ENCODE measurements at places on chromosomes 6 and 20.

- no peak for DNase-seq
Measured at GRCh38 chr6:121441477-121441876, 6.0 kb downstream of the GJA1 start.

- DNase-seq: no peak
Measured at GRCh38 chr6:103404799-103405198, 1454.9 kb downstream of the HACE1 start.

DNA sequence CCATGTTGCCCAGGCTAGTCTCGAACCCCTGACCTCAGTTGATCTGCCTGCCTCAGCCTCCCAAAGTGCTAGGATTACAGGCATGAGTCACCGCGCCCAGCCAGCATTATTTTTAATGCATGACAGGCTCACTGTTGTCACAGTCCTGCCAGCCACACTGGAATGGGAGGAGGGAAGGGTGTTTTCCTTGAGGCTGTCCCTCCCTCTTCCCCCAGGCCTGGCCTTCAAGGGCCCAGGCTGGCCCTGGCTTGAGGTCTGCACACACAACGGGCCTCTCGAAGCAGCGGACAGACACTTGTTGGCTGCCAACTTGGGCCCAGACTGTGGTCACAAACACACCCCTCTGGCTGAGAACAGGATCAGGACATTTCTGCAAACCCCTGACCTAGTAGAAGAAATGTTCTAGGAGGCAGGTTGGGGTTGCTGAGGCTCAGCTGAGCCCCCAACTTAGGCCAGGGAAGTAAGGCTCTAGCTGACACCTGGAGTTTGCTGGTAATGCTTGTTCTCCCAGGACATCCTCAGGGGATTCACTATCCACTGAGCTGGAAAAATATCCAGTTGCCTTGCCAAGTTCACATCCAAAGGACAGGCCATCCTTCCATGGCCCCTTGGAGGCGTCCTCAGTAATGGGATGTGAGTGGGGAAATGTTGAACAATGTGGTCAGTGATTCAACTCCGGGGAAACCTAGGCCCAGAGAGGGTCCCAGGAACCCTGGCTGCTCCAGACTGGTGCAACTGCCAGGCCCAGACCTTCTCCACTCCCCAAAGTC lies 9.9 kb downstream of the SNTA1 start:
- peak; percentile 55 for DNase-seq

- DNase-seq: no peak
Measured at GRCh38 chr20:43766385-43766784, 39.6 kb upstream of the GTSF1L start.

- DNase-seq: no peak
Measured at GRCh38 chr6:152859225-152859624, 108.6 kb downstream of the VIP start.

- DNase-seq: no peak
Measured at GRCh38 chr20:5660346-5660745, 89.9 kb upstream of the SHLD1 start.

- DNase-seq: no peak
Measured at GRCh38 chr20:44552050-44552449, 30.2 kb upstream of the SERINC3 start.

GRCh38 chr20:36820073-36820472 lies 46.5 kb upstream of the DSN1 start:
- DNase-seq: no peak

DNA sequence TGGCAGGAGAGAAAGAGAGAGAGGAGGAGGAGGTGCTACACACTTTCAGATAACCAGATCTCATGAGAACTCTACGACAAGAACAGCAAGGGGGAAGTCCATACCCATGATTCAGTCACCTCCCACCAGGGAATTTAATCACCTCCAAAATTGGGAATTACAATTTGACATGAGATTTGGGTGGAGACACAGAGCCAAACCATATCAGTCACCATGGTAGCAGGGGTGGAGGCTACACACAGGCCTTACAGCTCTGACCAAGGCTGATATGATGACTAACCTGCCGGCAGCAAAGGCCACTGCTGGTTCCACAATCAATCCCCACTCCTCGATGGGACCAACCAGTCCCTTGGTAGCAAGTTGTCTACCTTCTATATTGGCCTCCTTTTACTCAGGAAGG lies 13.6 kb upstream of the RBM24 start:
- no peak for DNase-seq

GRCh38 chr6:162485464-162485863 lies 242.1 kb downstream of the PRKN start:
- no peak for DNase-seq

- DNase-seq: no peak
Measured at GRCh38 chr6:36563237-36563927, 16.1 kb upstream of the STK38 start.

DNA sequence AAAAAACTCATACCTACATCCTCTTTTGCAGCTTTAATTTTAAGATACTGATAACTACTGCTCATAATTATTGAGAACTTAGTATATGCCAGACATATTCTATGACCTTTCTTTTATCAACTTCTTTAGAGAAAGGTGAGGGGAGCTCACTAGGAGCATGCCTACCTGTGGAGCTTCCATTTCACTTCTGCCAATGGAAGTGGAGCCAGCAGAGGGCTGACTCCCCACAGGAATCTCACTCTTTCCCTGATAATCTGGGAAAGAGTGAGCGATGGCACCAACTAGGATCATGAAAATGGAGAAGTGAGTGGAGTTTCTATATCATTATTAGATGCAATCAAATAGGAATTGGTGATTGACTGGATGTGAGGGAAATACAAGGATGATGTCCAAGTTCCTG lies 484.9 kb downstream of the LMBRD1 start:
- no peak for DNase-seq

GRCh38 chr6:67736816-67737215 lies 898.3 kb upstream of the ADGRB3 start:
- no peak for DNase-seq

GRCh38 chr20:62989201-62989601 lies 17.6 kb downstream of the BHLHE23 start:
- DNase-seq: no peak

DNA sequence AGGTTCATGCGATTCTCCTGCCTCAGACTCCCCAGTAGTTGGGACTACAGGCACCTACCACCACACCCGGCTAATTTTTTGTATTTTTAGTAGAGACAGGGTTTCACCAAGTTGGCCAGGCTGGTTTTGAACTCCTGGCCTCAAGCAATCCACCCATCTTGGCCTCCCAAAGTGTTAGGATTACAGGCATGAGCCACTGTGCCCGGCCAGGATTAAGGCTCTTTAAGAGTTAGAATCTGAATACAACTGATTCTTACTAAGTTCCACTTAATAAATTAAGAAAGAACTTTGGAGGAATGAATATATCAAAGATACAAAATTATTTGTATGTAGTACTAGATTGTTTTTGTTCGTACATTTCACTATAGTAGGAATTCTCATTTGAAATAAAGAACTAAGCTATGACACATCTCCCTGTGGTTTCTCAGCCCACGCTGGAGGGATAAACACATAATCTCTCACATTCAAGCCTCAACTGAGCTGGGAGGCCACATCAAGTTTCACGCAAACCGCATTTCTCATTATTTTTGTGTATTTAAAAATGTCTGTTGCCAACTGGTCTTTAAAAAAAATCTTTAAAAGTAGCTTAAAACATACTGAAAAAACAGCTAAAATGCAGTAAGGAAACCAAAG lies 34.2 kb downstream of the DTNBP1 start:
- DNase-seq: no peak

GRCh38 chr6:159939591-159940016 lies 29.3 kb upstream of the IGF2R start:
- no peak for DNase-seq

DNA sequence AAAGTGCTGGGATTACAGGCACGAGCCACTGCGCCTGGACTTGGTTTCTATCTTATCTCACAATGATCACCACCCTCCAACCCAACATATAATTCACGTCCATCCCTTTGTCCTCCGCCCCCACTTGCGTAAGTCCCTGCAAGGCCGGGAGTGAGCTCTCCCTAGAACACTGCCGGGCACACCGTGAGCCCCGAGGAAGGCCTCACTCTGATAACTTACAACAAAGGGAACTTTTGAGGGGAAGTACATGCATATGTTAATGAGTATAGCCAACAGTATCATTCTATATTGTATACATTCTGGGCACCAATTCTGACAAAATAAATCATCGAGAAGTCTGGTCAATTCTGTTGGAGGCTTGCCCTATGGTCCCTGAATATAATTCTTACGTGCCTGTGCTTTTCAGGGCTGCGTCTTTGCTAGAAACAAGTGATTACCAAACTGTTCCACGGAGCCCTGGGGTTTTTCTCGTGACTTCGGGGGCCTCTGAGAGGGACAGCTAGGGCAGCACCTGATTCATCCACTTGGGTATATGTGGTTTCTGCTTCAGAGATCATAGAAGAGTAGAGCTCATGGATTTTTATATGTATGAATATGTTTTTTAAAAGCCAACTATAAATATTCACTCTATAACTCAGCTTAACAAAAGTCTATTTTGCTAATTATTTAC lies 469.8 kb upstream of the AGPAT4 start:
- DNase-seq: no peak

- DNase-seq: peak; percentile 38
Measured at GRCh38 chr6:155188707-155189496, 74.9 kb upstream of the CLDN20 start.

GRCh38 chr6:6230286-6230685 lies 90.2 kb downstream of the F13A1 start:
- DNase-seq: no peak

GRCh38 chr20:32336918-32337347 lies 21.2 kb upstream of the ASXL1 start:
- DNase-seq: no peak

DNA sequence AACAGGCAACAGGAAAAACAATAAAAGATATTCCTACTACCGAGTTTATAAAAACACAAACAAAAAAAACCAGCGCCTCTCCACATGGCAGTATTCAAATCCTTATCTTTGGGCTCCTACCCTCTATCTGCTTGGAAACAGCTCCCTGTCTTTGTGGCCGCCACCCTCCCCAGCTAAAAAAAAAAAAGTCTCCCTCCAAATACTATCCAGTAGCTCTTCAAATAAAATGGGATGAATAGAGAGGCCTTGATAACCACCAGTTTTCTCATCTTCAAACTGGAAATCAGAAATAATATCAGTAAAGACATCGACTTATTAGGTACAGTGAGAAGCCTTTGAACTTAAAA lies 96.2 kb downstream of the PSMG4 start:
- no peak for DNase-seq

GRCh38 chr6:136646377-136646776 lies 96.2 kb upstream of the MAP7 start:
- no peak for DNase-seq

DNA sequence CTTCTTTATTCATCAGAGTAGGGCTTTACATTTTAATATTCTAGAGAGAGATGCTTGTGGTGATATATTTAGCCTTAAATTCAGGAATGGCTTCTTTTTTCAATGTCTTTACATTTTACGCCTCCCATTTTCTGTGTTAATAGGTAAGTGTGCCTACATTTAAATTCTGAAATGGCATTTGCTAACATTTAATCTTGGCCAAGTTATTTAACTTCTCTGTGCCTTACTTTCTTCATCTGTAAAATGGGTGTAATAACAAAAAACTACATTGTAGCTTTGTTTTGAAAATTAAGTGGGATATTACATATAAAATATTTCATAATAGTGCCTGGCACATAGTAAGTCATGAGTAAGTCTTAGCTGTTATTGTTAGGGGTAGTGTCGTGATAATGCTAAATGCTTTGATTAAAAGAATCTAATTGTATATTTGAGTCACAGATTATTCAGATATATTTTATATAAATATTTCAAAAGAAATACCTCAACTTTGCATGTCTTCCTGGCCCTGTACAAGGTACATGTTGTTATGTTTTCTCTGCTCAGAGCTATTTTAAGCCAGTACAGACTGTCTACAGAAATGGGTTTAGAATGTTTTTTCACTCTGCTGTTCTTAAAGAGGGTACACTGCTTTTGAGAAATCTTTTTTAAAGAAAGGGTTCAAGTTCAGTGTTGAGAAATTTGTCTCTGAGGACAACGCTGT lies 18.8 kb downstream of the CARMIL1 start:
- DNase-seq: no peak

DNA sequence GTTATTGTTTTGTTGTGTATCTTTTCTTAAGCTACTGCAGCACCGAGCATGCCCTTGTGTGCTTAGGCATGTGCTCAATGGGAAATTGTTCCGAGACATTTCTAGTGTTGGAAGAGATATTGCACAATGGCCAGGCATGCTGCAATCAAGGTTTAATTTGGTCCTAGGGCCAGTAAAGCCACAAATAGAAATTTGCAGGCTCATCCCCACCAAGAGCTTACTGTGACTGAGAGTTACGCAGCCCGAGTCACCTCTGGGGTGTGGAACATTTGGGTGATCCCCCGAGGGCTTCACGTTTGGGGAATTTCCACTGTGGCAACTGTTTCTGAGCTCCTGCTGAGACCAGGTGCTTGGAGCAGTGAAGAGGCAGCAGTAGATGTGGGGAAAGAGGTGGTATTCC lies 65.8 kb downstream of the ADTRP start:
- no peak for DNase-seq

DNA sequence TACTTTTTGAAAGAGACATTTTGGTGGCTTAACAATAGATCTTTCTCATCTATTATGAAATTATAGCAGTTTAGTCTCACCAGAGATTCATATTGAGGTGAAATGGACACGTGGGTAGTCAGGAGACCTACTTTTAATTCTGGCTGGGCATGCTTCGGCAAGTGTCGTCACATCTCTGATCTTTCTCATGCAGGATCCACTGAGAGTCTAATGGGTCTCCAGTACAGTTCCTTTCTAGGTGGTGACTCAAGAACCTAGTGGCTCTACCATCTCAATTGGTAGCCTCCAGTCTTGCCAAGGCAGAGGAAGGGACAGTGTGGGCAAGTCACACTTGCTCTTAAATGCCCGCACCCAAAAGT lies 94.9 kb downstream of the KCNB1 start:
- no peak for DNase-seq

GRCh38 chr6:131791476-131791875 lies 16.3 kb upstream of the ENPP1 start:
- DNase-seq: no peak

DNA sequence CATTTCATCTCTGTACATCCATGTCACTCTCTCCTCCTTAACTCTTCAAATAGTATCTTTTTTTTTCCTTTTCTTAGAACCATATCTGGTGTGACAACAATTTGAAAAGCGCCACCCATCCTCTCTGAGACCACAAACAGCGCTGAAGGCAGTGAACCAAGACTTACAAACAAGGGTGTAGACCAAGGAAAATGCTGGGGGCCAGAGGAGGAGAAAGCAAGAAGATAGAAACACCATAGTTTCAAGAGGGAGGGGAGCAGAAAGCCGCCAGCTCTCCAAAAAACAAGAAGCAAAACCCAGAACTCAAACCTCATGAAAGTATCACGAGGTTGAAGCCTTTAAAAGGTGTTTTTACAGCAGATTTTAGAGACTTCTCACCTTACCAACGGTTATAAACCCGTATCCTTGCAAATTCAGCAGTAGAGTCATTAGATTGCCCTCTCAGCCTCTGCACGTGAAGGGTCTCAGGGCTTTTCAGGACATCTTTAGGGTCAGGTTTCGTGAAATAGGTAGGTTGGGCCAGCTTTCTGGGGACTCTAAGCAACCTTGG lies 13.3 kb upstream of the RIPOR2 start:
- no peak for DNase-seq

Measured in right hindlimb (tissue), 1 donor.